T-helper 9 cell (primary cell): ENCODE measurements at places on chromosomes 2 and 18.

DNA sequence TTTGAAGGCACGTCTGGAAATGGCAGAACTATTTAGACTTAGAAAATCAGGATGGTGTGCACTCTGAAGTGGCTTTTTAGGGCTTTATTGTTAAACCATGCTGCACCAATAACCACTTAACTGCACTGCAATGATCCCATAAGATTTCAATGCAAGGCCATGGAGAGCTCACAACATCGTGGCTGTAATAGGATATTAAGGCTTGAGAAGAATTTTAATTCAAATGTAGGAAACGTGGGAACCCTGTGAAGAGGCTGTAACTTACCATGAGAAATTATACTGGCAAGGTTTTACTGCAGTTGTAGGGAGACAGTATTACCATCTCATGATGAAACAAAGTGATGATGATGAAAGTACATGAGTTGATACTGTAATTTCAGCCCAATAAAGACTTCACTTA, 242.5 kb downstream of the AFF3 start:
- no peak for DNase-seq

GRCh38 chr2:95062242-95063085, 37.0 kb downstream of the MAL start:
- DNase-seq = no peak

DNA sequence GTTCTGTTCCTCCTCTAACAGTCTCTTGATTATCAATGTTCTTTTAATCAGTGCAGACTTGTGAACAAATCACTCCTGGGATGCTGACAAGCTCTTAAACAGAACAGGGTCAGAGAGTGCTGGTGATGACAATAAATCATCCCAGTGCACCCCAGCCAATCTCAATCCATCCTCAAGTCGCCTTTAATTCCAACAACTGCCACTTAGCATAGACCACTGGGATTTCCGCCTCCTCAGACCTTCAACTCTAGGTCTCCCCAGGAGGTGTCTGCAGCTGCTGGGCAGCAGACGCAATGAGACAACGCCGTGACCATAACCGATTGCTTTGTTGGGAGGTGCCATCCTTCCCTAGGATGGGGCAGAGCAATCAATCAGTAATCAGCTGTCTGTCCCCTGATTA, 184.2 kb upstream of the ACAA2 start:
- no peak for DNase-seq

DNA sequence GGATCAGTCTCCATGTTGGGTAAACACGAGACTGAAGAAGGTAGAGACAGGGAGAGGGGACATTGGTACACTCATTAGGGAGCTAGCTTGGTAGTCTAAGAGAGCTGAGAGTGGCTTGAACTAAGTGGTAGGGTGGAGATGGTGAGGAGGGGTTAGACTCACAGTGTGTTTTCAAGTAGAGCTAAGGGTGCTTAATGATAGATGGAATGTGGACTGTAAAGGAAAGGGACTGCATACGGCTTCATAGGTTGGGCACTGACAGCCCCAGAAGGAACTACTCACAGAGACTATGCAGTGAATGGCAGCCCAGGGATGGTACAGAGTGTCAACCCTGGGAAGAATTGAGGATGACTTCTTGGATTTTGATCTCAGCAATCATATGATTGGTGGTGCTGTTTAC, 178.1 kb downstream of the CCDC85A start:
- DNase-seq = no peak

DNA sequence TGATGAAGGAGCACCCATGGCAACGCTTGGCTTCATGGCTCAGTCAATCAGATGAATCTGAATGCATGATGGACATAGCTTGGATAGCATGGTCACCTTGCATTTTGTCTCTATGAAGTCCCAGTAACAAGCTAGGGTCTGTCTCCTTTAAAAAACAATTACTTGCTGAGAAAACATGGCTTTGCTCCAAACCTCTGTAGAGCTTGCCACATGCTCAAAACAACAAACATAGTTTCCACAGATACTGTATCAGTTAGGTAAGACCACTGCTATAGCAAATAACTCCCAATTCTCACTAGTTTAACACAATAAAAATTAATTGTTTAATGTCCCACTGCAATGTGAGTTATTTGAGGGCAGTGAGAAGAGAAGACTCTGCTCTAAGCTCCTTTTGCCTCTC, 401.0 kb downstream of the IRS1 start:
- DNase-seq = no peak

GRCh38 chr2:236956031-236956618, 129.6 kb upstream of the COPS8 start:
- no peak for DNase-seq

GRCh38 chr18:59145055-59145454, 5.4 kb downstream of the SEC11C start:
- DNase-seq = no peak

DNA sequence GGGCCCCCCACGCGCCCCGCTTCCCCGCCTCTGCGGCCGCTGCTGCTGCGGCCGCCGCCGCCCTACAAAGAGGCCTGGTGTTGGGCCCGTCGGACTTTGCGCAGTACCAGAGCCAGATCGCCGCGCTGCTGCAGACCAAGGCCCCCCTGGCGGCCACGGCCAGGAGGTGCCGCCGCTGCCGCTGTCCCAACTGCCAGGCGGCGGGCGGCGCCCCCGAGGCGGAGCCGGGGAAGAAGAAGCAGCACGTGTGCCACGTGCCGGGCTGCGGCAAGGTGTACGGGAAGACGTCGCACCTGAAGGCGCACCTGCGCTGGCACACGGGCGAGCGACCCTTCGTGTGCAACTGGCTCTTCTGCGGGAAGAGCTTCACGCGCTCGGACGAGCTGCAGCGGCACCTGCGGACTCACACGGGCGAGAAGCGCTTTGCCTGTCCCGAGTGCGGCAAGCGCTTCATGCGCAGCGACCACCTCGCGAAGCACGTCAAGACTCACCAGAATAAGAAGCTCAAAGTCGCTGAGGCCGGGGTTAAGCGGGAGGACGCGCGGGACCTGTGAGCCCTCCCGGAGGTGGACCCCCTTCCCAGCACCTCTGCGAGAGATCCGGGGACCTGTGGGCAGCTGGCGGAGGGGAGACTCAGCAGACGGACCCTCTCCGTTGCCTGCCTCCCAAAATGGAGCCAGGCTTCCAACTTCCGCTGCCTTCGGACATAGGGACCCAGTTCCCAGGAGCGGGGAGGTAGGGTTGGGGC, 1.9 kb downstream of the SP5 start:
- DNase-seq = no peak

DNA sequence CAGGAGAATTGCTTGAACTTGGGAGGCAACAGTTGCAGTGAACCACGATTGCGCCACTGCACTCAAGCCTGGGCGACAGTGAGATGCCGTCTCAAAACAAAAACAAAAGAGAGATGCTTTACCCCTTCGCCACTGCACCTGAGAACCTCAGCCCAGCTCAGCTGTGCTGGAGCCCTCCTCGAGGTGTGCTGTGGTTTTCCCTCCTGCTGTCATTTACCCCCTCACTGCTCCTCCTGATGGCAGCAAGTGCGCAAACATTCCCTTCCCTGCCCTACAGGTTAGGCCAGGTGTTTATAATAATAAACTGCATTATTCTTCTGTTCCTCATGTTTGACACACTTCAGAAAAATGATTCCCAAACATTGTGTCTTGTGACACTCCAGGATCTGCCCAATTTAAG, 8.4 kb downstream of the FBXO36 start:
- DNase-seq = no peak

DNA sequence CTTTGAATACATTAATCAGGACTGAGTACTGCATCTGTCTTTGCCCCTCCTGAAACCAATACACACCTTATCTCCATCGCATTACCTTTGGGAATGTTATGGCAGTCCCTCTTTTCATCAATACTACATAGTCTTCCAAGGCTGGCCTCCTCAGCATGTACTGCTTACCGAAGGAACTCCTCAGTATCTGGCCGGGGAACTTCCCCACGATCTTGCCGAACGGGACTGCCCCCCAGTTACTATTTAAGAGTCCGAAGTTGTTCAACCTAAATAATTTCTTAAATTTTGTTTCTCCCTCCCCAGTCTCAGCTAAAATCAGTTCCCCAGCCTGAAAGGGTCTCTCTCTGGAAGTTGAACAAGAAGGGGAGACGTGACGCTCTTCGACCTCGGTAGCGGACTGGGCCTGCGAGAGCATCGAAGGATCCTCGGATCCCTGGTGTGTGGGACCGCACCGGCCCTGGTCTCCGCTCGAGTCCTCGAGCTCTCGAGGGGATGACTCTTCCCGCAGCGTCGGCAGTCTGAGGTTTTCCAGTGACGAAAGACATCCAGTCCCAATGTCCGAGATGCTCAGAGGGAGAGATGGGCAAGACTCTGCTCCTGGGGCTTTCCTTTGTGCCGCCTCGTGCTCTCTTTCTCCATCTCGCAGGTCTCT, 489 bp downstream of the TRMT61B start:
- DNase-seq = no peak

DNA sequence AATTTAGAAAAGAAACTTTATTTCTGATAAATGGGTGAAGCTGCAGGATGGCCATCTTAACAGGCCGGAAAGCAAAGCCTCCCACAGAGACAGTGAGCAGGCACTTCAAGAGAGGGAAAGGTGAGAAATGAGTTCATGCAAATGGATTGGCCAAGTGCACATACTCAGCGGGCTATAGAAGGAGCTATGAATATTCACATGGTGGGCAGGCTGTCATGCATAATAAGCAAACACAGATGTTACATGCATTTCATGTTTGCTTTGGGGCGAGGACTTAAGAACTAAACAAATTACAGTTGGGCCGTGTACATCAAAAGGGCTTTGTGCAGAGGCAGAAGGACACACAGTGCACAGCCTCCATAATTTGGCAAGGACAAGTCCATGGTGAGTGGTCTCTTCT, 69.8 kb upstream of the MAL start:
- DNase-seq = no peak

GRCh38 chr2:55391155-55391554, 28.5 kb downstream of the CCDC88A start:
- DNase-seq = no peak
